Stimulated activated CD4-positive, alpha-beta T cell treated with anti-CD3 and anti-CD28 coated beads, TNF-alpha, amount 100 ng/mL, for 1 hour (primary cell): ENCODE measurements at places on chromosomes 11 and 22.

- no peak for DNase-seq
Measured at GRCh38 chr11:13038366-13038765, 29.2 kb downstream of the RASSF10 start.

DNA sequence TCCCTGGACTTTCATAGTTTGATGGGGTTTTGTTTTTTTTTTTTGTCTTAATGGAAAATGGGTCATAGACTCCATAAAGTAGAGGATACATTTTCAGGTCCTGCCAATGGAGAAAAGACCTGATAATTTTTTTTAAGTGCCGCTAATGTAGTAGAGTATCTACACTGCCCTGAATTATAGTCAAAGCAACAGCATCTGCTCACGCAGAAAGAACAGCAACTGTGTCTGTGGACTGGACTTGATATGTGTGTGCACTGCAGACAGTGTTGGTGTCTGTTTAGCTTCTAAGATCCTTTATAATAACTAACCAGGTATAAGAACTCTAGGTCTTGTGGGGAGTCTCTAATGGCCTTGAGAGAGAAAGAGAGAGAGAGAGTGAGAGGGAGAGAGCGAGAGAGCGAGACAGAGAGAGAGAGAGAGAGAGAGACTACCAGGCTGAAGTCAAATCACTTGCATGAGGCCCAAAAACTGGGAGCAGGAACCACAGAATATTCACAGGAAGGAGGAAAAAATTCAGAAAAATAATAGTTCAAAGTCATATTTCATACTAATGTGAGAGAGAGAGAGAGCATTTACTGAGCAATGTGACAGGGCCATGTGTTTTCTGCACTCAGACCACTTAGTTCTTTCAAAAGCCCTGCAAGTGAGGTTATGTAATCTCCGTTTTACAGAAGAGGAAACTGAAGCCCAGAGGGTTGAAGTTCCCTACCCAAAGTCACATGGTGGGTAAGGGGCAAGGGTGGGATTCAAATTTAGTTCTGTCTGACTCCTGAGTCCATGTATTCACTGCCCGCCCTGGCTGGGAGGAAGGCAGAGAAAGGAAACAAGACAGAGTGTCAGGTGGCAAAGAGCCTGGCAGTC, 8.6 kb upstream of the MIAT start:
- no peak for DNase-seq

DNA sequence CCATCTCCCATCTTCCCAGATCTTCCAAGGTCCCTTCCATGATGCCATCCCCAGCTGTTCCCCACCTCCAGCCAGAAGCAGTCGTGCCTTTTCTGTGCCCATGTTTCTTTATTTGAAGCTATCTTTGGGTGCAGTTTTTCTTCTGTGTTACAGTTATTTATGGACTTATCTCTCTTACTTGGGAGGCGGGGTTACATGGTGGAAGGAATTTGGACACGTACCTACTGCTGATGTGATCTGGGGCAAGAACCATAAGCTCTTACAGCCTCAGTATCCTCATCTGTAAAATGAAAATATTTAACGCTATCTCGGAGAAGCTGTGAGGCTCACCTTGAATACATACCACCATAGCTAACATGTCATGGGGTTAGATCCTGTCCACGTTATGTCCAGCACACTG, 98.9 kb downstream of the ZBTB16 start:
- no peak for DNase-seq

- DNase-seq: no peak
Measured at GRCh38 chr11:63007920-63008319, 7.7 kb downstream of the SLC22A8 start.

GRCh38 chr11:13128354-13128753, 119.2 kb downstream of the RASSF10 start:
- no peak for DNase-seq

- DNase-seq: no peak
Measured at GRCh38 chr11:133827556-133827955, 17.8 kb downstream of the SPATA19 start.

GRCh38 chr11:117997823-117998579, 11.8 kb downstream of the IL10RA start:
- DNase-seq: no peak

- DNase-seq: no peak
Measured at GRCh38 chr22:40196628-40197360, 19.1 kb downstream of the TNRC6B start.

GRCh38 chr11:2796508-2797113, 89.0 kb downstream of the CDKN1C start:
- DNase-seq: no peak

DNA sequence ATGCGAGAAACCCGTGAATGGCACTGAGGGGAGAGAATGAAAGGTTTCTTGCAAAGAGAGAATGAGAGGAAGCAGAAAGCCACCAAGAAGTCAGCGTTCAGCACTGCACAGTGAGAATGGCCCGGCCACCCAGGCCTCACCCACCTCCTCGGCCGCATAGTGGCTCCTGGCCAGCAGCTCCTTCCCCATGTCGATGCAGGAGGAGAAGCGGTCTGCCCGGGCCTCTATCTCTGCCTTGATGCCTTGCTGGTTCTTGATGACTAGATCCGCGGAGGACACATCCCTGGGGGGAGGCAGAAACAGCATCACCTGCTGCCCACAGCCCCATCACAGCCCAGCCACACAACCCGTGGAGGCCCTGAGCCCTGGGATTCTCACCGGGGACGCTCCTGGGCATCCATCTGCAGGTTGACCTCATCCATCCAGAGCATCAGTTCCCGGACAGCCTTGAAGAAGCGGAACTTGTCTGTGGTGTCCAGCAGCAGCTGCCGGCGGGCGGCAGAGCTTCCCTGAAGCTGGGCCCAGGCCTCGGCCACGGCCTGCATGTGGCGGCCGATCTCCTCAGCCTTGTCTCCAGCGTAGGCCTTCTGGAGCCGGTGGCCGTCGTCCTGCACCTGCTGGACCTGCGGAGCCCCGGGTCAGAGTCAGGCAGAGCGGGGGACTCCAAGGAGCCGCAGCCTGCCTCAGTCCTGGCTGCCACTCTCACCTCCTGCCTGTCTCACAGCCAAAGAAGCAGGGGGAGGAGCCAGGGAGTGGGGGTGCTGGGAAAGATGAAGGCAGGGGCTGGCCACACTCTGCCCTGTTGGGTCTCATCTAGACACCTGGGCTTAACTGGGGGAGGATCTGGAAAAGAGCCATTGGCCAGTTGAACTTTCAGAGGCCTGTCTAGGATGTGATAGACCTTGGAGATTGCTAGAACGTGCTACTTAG, 12.2 kb upstream of the RBM4B start:
- no peak for DNase-seq

- no peak for DNase-seq
Measured at GRCh38 chr11:28346209-28346608, 238.0 kb downstream of the METTL15 start.

DNA sequence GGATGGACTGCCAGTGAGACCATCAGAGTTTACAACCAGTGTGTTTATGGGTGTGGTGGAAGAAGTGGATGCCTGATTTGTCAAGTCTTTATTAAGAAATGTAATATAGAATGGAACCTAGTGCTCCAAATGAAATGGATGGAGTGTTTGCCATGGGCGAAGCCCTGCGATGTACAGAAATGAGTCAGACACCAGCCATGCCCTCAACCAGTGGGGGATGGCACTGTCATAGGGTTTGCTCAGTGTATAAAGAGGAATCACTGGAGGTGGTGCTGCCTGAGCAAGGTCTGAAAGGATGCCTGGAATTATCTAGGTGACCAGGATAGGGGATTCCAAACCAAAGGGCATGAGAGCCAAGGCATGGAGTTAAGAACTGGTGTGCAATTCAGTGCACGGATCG, 120.9 kb upstream of the MTNR1B start:
- DNase-seq: no peak

- DNase-seq: no peak
Measured at GRCh38 chr11:117946156-117946841, 17.1 kb upstream of the TMPRSS13 start.

GRCh38 chr11:7513234-7514098, at the start of gene PPFIBP2:
PPFIBP2 (plus strand) TSS chr11:7513999; CDS start chr11:7549476, 35,477 bp downstream.
- DNase-seq: peak; percentile 81

GRCh38 chr11:8567602-8568198, 26.3 kb downstream of the STK33 start:
- no peak for DNase-seq

- DNase-seq: no peak
Measured at GRCh38 chr11:111932611-111932950, 4.6 kb upstream of the DIXDC1 start.

DNA sequence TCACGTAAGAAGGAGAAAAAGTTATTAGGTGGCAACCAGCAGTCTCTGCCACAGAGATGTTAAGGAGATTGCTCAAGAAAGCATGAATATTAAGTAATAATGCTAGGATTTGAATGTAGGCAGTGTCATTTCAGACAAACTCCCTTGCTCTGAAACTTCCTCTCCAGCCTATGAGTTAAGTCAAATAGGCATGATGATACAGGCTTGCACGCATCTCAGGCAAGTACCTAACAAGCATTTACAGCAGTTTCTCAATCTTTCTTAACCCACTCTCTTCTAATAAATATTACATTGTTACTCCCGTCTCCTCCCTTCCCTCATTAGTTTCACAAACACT, 72.7 kb downstream of the RAB38 start:
- no peak for DNase-seq

DNA sequence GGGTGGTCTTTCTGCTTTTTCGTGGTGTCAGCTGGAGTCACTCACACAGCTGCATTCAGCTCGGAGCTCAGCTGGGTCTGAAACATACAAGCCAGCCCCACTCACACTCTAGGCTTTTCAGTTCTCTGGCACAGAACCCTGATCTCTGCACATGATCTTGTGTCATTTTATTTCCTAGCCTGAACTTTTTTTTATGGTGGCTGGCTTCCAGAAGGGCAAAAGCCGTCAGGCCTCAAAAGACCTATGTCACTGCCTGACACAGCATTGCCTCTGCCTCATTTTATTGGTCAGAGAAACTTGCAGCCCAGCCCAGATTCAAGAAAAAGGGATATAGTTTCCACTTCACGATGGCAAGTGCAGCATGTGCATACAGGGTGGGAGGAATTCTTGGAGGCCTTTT, 117.8 kb downstream of the NTM start:
- no peak for DNase-seq

GRCh38 chr22:23067691-23068090, 2.6 kb upstream of the GNAZ start:
- no peak for DNase-seq

- DNase-seq: no peak
Measured at GRCh38 chr11:118768690-118769089, 22.3 kb downstream of the DDX6 start.
